ELR (cell line): ENCODE measurements at places on chromosomes 6 and 20.

DNA sequence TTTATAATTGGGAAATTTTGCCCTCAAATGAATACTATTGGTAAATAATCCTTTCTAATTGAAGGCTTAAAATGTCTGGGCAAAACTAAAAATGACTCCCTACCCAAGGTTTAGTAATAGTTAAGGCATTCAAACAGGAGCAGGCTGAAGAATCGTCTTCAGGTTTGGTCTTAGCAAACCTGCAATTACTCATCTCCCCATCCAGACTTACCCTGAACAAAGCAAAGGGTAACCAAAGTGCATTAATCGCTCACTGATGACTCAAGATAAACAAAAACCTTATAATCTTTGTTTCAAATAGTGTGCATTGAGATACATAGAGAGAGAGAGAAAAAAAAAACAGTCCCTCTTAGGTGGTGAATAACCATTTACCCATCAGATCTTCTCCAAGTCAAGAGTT, 225.5 kb downstream of the BMP2 start:
- DNase-seq, result no peak

DNA sequence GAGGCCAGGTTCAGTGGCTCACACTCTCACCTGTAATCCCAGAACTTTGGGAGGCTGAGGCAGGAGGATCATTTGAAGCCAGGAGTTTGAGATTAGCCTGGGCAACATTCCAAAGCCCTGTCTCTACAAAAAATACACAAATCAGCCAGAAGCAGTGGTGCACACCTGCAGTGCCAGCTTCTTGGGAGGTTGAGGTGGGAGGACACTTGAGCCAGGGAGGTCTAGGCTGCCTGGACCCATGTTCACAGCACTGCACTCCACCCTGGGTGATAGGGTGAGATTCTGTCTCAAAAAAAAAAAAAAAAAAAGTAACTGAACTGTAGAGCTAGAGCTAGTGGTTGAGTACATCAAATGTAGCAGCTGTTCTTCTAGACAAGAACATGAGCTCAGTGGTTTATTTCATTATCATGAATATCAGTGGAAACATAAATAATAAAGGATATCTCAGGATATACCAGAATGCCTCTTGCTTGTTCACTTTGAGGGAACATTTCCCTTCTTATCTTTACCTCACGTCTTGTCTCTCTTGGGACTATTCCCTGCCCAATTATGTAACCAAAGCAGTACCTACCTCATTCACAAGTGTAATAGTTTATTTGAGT, 17.6 kb downstream of the NANP start:
- no peak for DNase-seq

- DNase-seq, result no peak
Observed at GRCh38 chr20:37544386-37544785, 16.7 kb upstream of the BLCAP start.

DNA sequence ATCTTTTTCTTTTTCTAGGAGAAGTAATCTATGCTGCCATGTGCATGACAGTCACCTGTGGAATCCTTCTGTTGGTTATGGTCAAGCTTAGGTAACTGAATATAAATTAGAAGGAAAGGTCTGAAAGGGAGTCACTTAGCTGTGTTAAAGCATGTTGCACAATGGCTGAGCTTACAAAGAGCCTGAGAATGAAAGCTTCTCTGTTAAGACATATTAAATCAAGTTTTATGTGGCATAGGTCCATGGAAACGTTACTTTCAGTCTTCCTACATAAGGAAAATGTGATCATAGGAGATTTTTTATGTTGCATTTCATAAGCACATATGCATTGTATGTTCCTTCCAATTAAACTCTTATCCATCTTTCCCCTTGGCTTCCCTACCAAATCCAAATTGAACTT, 72.1 kb downstream of the GFRAL start:
- DNase-seq, result peak; percentile 32

- no peak for DNase-seq
Observed at GRCh38 chr6:120876424-120876823, 457.9 kb downstream of the TBC1D32 start.

DNA sequence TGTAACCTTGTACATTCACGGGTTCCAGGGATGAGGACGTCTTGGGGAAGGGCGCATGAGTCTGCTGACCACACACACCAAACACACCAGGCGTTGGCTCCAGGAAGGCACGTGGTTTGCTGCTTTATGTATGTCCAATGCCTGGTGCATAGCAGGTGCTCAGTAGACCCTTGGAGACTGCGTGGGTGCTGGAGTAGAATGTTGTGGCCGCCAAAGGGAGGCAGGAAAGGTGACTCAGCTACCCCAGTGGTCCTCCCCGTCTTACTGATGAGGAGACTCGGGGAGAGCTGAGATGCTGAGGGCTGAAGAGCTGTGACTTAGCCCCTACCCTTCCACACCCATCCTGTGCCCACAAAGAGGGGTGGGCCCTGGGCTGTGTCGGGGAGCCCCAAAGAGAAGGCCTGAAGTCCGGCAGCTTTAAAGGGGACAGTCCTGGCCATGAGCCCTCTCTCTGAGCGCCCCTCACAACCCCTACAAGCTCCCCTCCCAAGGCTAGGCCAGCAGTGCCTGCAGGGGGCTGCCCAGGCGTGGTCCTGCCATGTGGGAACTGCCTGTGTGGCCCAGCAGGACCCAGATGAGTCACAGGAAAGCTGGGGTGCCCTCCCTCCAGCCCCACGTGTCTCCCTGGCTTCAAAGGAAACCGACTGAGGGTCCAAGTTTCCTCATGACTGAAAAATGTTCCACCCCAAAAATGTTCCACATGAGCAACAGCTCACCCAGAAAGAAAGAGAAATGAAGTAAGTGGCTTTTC, 28.0 kb upstream of the PTGIS start:
- DNase-seq, result peak; percentile 86

DNA sequence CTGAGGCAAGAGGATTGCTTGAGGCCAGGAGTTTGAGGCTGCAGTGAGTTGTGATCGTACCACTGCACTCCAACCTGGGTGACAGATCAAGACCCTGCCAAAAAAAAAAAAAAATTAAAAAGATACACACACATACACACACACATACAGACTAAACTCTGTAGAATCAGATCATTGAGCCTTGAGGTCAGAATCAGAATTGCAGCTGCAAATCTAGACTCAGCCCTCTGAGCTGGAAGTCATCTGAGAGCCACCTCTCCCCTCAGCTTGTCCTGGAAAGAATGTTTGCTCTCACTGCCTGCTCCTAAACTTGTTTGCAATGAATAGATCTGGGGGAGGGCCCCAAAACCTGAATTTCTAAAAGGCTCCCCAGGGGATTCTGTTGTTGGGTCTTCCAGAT, 41.4 kb upstream of the ANGPT4 start:
- peak; percentile 19 for DNase-seq

- DNase-seq, result no peak
Observed at GRCh38 chr6:22904431-22904830, 335.1 kb downstream of the HDGFL1 start.

DNA sequence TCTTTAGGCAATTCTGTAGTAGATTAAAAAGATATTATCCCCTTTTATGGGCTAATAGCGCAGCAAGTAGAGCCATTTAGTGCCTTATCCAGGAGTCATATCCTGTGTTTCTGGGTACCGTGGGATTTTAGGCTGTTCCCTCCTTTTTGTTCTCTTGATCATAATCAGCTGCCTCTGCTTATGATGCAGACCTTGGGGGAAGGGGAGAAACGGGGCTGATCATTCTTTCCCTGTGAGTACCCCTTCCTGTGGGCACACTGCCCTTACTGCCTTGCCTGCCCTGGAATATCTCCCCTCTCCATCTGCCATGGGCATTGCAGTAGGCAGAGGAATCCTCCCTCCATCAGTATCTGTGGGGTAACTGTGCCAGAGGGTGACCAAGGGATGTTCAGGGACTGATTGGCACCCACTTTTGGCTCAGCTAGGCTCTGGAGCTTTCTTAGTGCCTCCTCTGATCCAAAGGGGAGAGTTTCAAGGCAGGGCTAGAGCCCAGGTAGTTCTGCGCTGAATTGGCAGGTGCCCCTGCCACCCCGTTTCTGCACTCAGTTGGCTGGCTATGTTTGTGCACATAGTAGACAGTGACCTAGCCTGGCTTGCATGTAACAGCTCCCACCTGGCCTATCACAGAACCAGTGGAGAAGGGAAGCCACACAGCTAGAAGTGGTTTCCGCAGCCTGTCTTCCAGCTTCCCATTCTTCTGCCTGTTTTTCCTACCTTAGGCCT, 103.3 kb downstream of the FIG4 start:
- peak; percentile 97 for DNase-seq

DNA sequence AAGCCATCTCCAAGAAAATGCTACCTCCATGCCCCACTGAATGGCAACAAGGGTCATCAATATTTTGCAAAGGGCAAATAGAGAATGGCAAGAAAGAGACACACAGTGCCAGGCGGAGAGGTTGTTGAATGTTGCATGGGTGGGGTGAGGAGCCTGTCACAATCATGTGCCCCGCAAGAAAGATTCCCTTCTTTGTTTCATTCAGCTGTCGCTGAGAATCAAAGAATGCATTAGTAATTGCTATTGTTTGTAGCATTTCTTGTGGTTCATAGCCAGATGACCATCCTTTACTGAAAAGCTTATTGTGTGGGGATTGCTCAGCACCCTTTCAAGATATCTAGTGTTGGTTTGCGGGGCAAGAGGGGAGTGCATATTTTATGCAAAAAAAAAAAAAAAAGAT, 166.5 kb upstream of the QKI start:
- DNase-seq, result no peak

GRCh38 chr6:51336185-51336584, 517.5 kb downstream of the TFAP2B start:
- DNase-seq, result no peak

DNA sequence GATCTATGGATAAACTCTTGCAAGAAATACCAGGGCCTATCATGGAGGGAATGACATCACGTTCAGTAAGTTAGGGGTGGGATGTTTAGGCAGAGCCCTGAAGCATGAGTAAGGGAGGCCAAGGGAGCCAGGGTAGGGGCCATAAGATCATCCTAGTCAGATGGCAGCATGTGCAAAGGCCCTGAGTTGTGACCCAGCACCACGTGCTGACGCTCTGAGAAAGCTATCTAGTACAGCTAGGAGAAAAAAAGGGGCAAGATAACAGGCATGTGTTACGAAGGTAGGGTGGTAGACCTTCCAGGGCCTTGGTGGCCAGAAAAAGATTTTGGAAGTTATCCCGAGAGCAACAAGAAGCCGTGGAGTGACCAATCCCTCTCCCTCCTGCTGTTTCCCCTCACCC, 22.3 kb downstream of the KCNB1 start:
- DNase-seq, result no peak

- no peak for DNase-seq
Observed at GRCh38 chr6:167546611-167547327, 221.9 kb downstream of the TTLL2 start.
